ENCODE measurements at places on chromosomes 5 and 9.

GRCh38 chr5:179879690-179880010 is 21.0 kb upstream of the MRNIP start:
- no peak for DNase-seq

DNA sequence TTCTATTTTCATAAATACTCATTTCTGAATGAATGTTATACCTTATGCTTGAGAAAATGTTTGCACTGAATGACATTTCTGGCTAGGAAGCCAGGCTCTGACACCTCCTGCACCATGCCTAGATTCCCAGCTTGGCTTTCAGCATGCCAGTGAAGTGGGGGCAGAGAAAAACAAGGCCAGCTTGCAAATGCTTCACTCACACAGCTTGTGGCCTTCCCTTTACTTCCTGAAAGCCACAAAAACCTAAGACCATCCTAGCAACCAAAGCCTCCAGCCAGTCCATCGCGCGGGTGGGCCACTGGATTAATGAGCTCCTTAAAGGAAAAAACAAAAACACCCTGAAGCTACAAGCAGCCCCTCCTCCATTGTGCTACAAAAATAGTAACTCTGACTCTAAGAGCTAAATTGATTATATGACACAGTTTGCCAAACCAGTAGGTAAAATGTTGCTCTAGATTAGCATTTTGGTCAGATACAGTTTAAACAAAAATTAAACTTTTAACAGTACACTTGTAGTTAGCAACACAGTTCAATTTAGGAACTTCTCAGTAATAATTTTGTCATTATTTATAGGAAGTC is 159.9 kb downstream of the TSSK1B start:
- no peak for DNase-seq

- no peak for DNase-seq
Measured at GRCh38 chr5:72203251-72203845, 96.1 kb downstream of the MAP1B start.

- DNase-seq = no peak
Measured at GRCh38 chr9:35552376-35552775, 52.7 kb upstream of the TESK1 start.

DNA sequence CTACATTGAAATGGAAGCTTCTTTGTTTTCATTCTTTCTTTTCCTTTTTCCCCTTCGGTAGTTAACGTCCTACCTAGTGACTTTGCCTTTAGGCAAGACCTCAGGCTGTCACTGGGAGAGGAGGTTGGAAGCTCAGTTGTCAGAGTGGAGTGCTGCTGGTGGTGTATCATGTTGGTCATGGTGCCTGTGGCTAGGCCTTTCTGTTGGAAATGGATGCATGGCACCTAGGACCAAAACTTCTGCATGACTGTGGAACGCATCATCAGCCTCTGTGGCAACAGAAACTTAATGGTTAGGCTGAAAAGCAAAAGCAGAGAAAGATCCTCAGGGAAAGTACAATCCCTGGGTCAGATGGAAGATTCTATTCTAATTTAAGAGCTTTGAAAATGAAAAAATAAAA is 57.9 kb downstream of the OSTF1 start:
- DNase-seq = no peak

GRCh38 chr5:35188031-35188457 is 42.2 kb downstream of the PRLR start:
- no peak for DNase-seq

DNA sequence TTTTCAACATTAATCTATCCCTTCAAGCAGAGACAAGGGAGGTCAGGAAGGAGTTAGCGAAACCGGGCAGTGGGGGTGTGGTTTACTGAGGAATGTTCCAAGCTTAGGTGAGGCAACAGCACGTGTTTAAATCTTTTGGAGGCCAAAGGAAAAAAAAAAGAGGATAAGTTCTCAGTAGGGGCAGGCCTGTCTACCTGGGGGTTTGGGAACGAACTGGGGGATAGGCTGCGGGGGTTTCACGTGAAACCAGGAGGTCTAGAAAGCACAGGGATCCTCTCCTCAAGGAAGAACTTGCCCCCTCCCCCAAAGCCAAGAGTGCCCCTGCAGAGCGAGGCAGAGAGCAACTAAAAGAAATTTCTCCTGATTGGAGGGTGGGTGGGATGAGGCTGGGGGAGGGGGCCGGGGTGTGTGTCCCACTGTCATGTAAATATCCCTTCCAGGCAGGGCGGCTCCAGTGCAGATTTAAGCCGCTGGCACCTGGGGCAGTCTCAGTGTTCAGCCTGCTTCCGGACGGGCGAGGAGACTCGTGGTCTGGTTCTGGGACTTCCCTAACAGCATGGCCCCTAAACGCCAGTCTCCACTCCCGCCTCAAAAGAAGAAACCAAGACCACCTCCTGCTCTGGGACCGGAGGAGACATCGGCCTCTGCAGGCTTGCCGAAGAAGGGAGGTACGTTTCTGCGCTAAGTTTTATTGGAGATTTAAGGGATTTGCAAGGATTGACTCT is 5.5 kb upstream of the SET start:
- no peak for DNase-seq

GRCh38 chr5:137935694-137936093 is 46.4 kb downstream of the PKD2L2 start:
- DNase-seq = no peak

GRCh38 chr5:144198386-144198785 is 27.7 kb downstream of the KCTD16 start:
- DNase-seq = no peak

DNA sequence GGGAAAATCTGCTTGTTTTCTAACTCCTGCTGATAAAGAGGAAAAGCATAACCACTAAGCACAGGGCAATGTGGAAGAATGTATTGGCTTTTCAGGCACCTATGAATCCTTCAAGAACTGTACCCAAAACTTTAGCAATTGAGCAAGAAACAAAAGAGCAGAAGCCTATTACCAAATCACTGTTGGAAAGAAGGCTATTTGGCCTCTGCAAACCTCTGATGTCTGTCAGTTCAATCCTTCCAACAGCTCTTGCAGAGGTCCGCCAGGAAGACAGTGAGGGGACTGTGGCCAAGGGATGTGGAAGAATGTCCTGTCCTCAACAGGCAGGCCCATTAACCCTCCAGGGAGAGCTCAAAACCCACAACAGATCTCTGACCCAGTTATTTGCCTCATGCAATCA is 328.6 kb downstream of the ENC1 start:
- no peak for DNase-seq

DNA sequence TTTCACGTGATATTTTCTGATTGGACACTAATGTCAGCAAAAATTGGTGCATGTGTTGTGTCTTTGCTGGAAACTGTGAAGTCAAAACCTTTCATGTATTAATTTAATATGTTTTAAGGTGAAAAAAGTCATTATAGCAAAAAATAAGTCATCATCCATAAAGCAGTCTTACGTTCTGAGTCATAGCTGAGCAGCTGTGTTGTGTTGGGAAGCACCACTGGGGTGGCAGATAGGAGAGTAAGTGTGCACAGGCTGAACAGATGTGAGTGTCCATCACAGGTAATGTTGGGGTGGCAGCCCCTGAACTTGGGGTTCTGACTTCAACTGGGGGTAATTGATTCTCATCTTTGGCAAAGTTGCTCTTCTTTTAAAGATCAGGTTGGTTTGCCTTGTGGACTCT is 156.8 kb downstream of the NXNL2 start:
- DNase-seq = no peak

GRCh38 chr5:102542057-102542456 is 43.3 kb upstream of the SLCO6A1 start:
- no peak for DNase-seq

GRCh38 chr5:150122158-150122510 is 33.5 kb downstream of the PDGFRB start:
- DNase-seq = no peak

- no peak for DNase-seq
Measured at GRCh38 chr5:81389025-81389424, 4.9 kb downstream of the ACOT12 start.

DNA sequence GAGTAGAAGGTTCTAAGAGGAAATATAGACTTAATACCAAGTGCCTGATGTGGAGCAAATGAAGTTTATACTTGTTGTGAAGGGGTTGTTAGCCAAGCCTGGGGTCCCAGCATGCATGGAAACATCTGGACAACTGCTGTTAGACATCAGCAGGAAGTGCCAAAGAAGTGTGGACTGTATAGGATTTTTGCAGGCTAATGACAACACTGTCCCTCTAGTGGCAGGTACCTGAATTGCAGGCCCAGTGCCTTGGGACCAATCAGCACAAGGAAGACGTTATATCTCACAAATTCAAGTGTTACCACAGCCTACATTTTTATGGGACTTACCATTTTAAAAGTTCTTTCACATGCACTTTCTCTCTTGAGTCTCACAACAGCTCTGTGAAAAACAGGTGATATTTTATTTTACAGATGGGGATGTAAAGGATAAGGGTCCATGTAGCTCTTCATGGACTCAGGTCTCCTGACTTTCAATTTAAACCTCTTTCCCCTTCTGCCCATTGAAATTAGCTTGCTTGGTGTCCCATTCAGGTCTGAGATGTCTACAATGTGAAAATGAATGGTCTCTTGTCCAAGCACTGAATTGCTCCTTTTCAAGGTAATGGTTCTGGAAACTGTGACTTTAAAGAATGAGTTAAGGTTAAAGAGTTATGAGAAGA is 89.0 kb upstream of the MAP1B start:
- DNase-seq = peak; percentile 42

DNA sequence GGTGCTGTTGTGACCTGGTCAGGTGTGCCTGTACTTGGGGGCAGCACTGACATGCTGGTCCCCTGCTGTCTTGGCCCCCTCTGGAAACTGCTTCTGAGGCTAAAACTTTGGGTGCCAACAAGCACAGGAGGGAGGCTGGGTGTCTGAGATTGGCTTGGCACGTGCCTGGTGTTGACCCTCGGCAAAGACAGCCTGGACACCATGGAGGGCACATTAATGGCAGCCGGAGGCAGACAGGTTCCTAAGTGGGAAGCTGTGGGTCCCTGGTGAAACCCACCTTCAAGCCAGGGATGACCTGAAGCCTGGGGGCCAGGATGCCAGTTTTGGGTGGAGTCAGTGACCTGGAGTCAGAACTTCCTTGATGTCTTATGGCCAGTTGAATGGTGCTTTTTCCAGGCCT is 894.1 kb downstream of the PTPRD start:
- DNase-seq = no peak

DNA sequence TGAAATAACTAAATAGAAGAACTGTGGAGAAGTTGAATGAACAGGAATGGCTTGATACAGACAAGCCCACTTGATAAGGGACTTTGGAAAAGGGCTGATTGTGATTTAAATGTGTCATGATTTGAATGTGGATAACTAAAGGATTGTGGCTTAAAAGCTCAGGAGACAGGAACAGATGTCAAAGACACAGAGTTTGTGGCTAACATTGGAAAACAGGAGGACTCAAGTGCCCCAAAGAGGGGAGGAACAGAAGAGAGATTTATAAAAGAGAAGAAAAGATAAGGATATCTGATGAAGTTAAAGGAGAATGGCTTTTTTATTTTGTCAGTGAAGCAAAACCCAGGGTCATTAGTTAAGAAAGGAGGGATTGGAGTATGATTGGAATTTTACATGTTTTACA is 124.2 kb upstream of the TRPM3 start:
- no peak for DNase-seq

GRCh38 chr9:92175441-92175840 is 60.2 kb upstream of the SPTLC1 start:
- no peak for DNase-seq

- no peak for DNase-seq
Measured at GRCh38 chr5:148998174-148998797, 64.6 kb downstream of the SH3TC2 start.
